Kidney glomerular epithelial cell (primary cell): ENCODE measurements at places on chromosomes 3 and 15.

GRCh38 chr15:90151989-90152645 lies 49.0 kb upstream of the SEMA4B start:
- no peak for DNase-seq

GRCh38 chr3:61520966-61521628 lies 40.3 kb upstream of the PTPRG start:
- no peak for DNase-seq

GRCh38 chr3:23017801-23018200 lies 185.3 kb upstream of the UBE2E2 start:
- DNase-seq, result no peak

DNA sequence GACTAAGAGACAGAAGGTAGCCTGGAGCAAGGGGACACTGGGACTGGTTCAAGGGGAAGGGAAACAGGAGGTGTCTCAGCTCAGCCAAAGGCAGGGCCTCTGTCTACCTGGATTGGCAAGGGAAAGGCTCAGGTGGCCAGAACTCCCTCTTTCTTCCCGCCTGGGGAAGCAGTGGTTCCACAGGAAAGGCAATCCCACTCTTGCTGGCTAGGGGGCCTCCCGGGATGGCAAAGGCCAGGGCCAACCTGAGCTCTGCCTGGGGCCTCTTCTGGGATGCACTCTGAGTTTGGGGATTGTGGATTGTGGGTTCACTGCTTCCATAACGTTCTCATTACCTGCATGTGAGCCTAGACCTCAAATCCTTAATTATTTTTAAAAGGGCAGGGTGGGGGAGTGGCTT lies 13.0 kb upstream of the PARP6 start:
- DNase-seq, result no peak

GRCh38 chr15:34793901-34794300 lies 1.4 kb downstream of the ACTC1 start:
- no peak for DNase-seq

DNA sequence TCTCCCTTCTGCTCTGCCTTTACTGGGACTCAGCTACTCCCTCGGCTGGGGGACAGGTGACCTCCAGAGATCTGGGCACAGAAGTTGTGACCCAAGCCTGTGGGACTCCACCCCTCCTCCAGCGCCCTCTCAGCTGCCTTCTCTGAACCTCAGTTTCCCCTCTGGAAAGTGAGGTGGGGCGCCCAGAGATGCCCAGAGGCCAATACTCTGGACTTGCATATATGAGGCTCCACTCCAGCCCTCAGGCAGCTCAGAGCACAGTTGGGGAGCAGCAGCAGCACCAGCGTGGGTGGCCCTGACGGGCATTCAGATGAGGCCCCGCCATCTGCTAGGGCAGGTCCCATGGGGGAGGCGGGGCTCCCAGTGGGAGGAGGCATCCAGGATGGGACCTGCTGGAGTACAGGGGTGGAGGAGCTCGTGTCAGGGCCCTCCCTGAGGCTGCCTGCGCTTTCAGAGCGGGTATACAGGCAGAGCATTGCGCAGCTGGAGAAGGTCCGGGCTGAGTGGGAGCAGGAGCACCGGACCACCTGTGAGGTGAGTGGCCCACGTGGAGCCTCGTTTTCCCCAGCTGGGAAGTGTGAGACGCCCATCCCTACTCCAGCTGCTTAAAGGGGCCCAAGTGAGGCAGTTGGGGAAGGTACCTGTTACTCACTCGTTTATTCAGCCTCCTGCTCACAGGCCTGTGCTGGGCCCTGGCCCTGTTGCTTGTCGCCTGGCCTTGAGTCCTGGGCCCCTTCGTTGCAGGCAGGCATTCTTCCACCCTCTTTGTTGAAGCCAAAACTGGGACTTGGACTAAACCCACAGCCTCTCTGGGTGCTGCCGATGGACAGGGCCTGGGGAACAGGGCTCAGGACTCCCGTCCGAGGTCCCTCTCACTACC lies 35.4 kb downstream of the PSTPIP1 start:
- DNase-seq, result no peak

GRCh38 chr3:12372741-12373280 lies 83.9 kb downstream of the PPARG start:
- DNase-seq, result no peak

DNA sequence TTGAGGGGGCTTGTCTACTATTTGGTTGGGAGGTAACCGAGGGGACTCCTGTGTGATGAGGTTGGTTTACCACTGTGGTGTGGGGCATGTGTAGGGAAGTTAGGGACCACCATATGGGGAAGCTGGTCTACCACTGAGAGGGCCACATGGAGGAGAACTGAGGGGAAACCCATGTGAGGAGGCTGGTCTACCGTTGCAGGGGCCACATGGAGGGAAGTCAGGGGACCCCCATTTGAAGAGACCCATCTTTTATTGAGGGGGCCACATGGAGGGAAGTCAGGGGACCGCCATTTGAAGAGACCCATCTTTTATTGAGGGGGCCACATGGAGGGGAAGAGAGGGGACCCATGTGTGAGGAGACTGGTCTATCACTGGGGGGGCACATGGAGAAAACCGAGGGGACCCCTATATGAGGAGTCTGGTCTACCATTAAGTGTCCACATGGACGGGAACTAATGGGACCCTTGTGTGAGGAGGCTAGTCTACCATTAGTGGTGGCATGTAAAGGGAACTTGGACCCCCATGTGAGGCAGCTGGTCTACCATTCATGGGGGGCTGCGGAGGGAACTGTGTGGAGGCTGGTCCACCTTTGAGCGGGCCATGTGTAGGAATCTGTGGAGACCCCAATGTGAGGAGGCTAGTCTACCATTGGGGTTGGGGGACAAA lies 165.5 kb downstream of the FBLN2 start:
- no peak for DNase-seq

DNA sequence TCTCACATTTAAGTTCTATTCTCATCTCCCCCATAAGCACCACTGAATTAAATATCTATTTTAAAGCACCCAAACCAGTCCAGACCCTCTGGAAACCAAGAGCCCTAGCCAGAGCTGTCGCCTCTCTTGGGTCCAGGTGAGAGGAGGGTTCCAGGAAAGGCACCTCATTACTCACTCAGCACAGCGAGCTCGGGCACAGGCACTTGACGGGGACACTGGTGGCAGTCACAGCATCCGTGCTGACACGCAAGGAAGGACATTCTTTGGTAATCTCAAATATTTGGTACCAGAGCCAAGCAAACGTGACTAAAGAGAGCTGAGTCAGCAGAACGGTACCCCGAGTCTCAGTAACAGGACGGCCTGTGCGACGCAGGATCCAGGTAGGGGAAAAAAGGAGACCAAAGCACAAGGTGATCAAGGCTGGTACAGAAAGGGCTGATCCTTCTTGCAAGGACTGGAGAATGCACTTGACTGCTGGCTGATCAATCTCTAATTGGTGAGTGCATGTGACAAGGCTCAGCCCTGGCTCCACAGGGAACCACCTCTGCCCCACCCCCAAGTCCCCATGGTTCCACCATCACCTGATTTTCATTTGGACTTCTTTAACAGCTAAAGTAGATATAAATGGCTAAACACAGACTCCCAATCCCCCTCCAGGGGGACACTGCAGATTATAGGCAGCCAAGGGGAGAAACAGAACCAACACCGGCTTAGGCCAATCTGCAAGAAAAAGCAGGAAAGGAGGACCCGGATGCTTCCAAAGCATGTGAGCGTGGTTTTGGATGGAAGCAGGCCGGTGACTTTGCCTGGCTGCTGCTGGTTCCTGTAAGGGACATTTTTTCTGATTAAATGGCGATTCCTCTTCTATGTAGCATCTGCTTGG lies 61.4 kb downstream of the CHCHD6 start:
- no peak for DNase-seq

DNA sequence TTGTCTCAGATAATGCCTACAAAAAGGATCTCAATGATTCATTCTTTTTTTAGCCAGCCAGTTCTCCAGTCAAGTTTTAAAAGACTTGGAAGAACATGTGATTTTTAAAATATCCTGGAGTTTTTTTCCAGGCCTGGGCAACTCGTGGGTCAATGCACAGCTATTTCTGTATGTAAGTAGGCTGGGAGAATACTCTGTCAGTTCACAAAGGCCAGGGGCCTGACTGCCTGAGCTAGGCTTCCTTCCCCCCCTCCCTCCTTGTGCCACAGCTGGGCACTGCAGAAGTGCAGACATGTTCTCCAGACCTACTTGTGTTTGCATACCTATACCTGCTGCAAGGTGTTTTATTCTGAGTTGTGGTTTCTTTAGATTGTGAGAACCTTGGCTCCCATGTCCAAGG lies 43.7 kb downstream of the CTDSPL start:
- DNase-seq, result no peak

DNA sequence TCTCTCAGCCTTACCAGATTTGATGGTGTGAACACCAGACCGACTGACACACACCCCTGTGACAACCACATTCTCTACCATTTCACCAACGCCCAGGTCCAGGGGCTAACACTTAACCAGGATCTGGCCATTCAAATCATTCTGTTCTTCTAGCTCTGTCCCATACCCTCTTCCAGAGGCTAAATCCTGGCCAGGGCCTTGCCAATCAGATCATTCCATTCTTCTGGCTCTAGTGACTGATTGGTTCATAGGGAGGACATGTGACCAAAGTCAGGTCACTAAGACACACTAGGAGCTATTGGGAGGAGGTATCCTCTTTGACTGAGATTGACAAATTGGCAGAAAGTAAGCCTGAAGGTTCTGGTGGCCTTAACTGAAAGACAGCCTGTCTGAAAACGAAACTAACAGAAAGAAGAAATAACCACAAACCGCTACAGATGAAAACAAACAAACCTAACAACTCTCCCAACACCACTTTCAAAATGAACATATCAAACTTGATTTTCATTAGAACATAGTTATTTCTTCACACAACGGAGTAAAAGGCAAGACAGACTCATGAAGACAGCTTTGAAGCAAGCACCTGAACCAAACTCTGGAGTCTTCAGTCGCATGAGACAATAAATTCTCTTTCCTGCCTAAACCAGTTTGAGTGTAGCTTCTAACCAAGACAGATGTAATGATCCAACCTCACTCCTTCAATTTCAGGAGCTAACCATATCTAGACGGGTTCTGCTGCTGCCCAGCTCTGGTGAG lies 68.5 kb downstream of the TRANK1 start:
- DNase-seq, result no peak

DNA sequence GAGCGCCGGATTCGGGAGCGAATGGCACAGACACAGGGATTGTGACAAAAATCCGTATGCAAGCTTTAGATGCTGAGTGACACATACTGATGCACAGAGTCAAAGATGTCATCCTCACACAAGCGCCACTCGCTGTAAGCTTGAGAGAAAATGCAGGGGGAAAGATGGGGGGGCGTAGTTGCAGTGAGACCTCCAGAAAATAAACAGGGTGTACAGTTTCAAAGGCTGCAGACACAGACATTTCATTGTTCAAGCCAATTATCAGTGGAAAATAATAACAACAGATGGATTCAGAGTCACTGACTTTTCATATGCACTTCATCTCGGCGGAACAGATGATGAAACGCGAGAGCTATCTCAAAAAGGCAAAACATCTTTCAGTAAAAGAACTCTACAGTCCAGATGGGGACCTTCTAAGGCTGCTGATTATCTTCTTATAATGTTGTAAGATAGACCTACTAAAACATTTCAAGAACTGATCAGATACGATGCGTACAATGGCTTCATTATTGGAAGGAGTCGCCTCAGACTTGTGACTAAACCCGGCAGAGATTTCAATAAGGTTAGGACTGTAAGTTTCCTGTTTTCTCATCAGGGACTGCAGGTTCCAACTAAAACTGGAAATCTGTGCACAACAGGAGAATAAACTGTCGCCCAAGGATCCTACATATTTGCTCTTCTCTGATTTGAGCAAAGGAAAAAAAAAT lies 275.4 kb downstream of the FOXP1 start:
- DNase-seq, result no peak

- no peak for DNase-seq
These were observed 23.9 kb downstream of the EHD4 start for GRCh38 chr15:41948490-41948889.

- no peak for DNase-seq
These were observed 120.8 kb downstream of the DNAH12 start for GRCh38 chr3:57423335-57423734.

GRCh38 chr3:144127014-144127413 lies 155.4 kb downstream of the DIPK2A start:
- no peak for DNase-seq

GRCh38 chr3:109851854-109852253 lies 514.5 kb upstream of the DPPA4 start:
- no peak for DNase-seq

DNA sequence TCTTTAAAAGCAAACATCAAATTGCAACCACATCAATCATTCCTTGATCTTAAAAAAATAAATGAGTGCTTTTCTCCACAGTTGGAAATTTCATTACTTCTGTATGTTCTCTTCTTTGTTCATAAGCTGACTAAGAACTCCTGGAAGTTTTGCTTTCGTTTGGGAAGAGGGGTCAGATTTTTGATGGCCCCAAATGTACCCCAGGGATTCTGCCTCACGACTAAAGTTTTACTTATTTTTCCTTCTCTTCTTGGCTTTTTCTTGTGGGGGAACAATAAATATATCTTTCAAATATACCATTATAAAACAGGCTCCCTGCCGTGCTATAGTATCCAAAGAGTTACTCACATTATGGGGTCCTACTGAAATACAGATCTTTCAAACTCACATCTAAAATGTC lies 215.0 kb upstream of the CDIN1 start:
- DNase-seq, result no peak

DNA sequence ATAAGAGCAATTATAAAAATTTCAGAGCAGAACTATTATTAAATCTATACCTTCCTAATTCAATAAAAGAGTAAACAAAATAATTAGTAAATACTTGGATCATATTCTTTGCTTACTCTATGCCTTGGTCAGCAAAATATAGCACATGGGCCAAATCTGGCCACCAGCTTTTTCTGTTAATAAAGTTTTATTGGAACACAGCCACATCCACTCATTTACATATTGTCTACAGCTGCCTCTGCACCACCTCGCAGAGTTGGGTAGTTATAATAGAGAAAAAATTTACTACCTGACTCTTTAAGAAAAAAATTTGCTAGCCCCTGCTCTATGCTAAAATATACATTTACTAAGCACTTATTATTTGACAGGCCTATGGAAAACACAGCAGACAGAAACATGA lies 32.2 kb upstream of the GANC start:
- DNase-seq, result no peak

DNA sequence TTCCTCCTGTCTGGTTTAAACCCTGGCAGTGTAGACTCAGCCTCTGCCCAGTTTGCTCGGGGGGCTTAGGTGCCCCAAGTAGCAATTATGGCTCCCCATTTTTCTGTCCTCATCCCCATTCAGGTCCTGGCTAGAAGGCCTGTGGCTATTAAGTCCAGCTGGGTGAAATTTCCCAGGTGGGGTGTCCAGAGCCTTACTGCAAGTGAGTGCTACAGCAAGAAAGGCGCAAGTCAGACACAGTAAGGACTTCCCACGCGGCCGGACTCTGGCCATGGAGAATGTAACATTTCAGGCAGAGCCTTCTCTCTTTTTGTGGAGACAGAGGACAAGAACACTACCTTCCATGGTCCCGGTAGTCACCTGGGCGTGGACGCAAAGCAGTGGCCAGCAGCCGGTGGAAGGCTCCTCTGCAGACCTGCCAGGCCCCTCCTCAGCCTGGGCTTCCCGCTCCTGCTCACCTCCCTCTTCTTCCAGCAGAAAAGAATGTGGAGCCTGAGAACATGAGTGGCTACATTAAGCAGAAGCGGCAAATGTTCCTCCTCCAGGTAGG lies 23.3 kb downstream of the CFAP100 start:
- DNase-seq, result no peak
